ENCODE measurements at places on chromosomes 3 and 15.

GRCh38 chr15:56496635-56497034, 31.7 kb upstream of the MNS1 start:
- DNase-seq: peak; percentile 44

GRCh38 chr3:12440927-12441714, 43.2 kb upstream of the TSEN2 start:
- DNase-seq: no peak

DNA sequence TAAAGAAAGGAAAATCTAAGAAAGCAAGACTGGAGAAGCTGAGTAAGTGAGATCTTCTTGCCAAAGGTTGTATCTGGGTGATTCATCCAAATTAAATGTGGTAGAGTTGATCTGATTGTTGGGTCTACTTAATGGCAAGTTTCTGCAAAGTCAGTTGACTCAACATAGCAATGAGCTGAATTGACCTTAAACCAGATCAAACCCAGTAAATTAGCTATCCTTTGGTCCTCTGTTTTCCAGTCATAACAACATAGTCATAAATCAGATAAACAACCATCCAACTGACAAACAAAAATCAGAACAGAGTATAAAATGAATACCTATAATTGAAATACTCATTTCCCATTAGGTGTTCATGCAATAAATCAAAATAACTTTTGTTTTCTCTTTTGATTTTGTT, 142.6 kb upstream of the CFAP20DC start:
- DNase-seq: no peak

GRCh38 chr3:185134509-185134908, 18.4 kb downstream of the C3orf70 start:
- no peak for DNase-seq

- no peak for DNase-seq
These were observed 8.8 kb downstream of the CHST2 start for GRCh38 chr3:143128227-143128955.

DNA sequence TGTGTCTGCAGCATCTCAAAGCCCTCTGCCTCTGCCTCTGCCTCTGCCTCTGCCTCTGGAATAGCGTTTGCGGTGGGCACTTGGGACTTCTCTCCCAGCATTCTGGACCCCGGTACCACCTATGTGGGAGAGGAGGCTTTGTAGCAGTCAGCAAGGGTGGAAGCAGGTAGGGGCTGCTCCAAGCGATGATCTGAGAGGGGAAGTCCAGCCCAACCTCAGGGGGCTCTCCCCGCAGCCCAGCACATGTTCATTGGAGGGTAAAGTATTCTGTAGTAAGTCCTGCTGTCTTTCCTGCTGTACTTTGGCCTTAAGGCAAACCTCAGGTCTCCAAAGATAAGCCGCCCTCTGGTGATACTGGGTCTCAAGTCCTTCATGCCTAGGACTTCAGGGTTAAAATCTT, 68.6 kb downstream of the FAM174B start:
- no peak for DNase-seq

DNA sequence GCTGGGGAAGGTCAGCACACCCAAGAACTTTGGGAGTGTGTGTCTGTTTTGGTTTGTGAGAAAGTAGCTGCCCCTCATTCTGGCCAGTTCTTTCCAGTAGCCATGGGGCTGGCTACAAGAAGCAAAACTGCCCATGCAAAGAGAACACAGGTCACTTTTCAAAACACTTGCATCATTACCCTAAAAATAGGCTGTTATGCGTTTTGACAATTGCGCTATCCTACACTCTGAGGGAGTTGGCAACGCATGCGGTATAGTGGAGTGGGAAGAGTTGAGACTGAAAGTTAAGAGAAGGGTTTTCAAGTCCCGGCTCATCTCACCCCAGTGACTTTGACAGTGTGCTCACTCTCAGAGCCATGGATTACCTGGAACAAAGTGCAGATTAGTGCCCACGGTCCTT, 41.8 kb upstream of the MYZAP start:
- no peak for DNase-seq

DNA sequence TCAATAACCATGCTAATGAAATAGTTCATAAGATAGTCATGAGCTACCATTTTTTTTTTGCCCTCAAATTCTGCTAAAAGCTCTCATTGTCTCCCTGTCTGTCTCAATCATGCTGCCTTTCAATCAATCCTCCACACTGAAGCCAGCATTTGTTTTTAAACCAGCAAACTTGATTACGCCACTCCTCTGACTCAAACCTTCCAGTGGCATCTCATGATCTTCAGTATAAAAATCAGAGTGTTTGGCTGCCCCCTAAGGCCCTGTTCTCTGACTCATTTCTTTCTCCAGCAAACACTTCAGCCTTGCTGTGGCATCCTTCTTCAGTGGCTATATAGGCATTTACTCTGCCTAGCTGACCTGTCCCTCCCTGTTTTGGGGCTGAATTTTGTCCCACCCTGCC, 36.0 kb upstream of the EOMES start:
- DNase-seq: peak; percentile 99

DNA sequence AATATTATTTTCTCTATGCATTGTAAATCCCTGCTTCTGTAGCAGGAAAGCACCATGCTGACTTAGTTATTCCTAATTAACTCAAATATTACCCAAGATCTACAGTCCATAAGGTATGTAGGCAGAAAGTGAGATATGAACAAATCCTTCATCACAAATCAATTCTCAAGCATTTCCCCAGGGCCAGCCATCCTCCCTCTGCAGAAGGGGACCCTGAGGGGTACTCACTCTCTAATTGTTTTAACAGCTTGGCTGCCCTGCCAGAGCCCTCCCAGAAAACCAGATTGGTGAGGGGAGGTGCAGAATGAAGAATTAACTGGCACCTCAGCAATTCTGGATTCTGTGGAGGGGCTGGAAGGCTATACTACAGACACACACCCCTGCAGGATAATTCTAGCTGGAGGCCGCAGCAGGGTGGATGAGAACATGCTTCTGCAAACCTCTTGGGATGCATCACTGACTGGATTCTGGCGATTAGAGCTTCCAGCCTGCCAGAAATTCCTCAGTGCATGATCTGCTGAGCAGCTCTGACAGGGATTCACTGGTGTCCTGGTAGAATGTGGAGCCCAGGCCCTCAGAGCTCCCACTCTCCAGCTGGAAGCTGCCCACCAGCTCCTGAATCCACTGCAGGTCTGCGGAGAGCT, 88.6 kb upstream of the HERC1 start:
- no peak for DNase-seq

GRCh38 chr15:81087066-81087465, 47.0 kb upstream of the CFAP161 start:
- DNase-seq: no peak

DNA sequence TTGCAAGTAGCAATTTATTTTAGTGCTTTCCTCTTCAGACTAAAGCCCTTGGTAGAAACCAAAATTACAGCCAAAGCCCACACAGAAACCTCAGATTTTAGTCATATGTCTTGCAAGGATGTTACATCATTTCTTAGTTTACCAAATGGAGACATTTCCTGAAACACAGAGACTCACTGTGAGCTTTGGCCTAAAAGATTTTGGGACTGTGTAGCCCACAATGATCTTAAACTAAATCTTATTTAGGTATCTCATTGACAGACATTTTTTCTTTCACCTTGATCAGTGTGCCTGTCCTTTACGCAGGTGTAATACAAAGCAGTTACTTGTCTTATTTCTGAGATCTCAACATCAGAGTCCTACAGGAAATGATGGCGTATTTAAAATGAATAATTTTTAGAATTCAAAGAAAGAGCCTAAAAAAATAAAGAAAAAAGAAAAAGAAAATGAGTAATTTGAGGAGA, 27.8 kb upstream of the AP4E1 start:
- DNase-seq: peak; percentile 35

- no peak for DNase-seq
These were observed 4.7 kb upstream of the ITGA11 start for GRCh38 chr15:68436680-68437079.

GRCh38 chr3:32374788-32375595, 16.7 kb upstream of the CMTM7 start:
- DNase-seq: peak; percentile 73

Measured in foreskin melanocyte (primary cell).